ENCODE measurements at places on chromosomes 1 and 21.

DNA sequence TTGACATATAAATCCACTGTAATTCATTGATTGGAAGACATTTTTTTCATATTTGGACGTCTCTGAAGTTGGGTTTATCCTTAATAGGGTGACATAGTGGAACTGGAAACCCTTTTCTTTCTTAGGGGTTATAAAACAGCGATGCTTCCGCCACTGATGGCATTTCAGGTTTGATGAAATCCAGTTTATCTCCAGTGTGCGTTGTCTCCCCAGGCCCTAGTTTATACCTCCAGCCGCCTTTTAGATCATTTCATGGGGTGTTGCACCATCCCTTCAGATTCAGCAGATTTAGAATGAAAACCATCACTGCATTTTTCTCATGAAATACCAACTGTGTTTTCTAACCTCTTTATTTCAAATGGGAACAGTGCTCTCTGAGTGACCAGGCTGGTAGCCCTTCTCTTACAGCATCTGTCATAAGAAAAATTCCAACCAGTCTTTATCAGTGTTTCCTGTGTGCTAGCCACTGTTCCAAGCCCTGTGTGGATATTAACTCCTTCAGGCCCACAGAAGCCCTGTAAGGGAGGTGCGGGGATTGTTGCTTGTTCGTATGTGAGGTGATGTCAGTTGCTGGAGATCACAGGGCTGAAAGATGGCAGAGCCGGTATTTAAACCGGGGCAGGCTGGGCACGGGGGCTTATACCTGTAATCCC is 19.0 kb downstream of the H6PD start:
- no peak for DNase-seq

- peak; percentile 80 for DNase-seq
Observed at GRCh38 chr1:9275567-9276034, 17.1 kb upstream of the SPSB1 start.

- peak; percentile 43 for DNase-seq
Observed at GRCh38 chr1:25810341-25811299, 9.1 kb upstream of the MTFR1L start.

- no peak for DNase-seq
Observed at GRCh38 chr21:15522148-15522547, 207.6 kb upstream of the USP25 start.

- DNase-seq = no peak
Observed at GRCh38 chr1:47755101-47755990, 241.8 kb downstream of the TRABD2B start.

DNA sequence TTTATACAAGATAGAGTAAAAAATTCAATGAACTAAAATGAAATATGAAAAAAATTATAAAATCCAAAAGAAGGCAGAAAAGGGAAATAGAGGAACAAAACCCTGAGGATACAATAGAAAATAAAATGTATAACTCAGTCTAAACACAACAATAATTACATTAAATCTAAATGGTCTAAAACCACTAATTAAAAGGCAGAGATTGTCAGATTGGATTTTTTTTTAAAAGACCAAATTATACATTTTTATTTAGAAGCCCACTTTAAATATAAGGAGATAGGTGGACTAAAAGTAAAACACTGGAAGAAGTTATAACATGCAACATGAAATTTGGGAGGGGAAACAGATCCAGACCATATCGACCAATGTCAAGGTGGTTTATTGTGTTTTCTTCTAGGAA is 95.2 kb downstream of the CATSPERE start:
- DNase-seq = no peak

DNA sequence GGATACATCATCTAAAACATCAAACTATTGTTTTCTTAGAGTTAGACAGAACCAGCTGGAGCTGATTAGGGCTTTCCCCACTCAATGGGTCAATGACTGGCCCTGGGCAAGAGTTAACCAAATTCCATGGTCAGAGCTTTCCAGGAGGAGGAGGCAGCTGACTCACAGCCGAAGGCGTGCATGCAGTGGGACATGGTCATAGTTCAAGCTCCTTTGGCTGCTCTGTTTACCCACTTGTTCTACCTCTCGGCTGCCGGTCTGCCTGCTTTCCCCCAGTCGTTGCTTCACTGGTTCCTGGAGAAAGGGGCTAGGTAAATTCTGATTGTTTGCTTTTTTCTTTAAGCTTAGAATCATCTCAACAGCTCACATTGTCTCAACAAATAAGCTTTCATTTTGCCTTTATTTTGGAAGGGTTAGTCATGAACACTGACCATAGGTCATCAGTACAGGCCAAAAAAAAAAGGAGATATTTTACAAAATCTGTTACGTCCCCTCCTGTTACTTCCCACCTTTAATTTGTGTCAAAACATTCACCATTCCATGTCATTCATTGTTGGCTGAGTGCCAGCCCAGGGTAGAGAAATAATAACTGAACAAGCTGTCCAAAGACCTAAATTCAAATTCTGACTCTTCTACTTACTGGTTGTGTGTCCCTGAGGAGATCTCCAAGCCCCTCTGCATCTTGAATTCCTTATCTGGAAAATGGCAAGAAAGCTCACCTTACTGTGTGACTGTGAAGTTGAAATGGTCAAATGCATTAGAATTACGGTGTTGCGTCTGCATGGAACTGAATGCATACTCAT is 12.0 kb downstream of the MAB21L3 start:
- DNase-seq = no peak

GRCh38 chr1:3283849-3284248 is 170.6 kb upstream of the ARHGEF16 start:
- no peak for DNase-seq

DNA sequence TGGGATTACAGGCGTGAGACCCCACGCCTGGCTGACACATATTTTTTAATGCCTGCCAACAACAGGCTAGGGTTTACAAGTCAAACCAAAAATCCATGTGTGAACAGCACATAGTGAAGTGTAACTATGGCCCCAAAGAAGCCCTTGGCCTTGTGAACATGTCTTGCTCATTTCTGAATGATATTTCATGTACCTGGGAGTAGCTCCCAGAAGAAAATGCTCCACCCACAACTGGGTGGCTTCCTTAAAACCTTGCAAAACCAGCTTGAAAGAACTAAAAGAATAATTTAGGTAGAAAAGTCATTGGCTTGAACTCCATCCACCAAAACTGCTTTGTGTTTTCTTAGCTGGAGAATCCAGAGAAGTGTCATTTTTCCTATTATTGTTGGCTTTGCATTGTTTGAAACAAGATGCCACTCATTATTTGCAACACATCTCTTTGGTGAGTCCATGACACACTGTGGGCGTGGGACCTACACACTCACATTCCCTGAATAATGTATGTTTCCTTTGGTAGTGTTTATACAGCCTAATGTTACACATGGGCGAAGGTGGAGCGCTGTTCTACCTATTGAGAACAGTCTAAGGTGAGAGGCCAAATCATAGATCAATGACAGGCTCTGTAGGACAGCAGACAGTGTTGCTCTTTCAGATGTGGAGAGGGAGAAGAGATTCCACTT is 28.5 kb upstream of the SDE2 start:
- DNase-seq = no peak

DNA sequence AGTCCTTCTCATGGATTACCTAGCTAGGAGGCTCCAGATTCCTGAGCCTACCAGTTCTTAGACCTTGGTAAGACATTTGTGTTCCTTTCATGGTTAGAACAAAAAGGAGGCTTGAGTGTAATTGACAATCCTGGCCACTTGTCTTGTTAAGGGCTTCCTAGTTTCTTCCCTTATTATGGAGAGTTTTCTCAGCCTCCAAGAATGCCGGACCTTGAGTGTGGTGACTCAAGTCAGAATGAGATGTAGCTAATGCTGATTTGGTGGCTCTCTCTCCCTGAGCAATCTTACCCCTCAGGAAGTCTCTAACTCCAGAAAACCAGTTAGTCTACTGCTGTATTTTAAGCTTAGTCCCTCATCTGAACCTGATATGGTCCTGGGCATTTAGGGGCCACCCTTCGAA is 14.3 kb downstream of the CHI3L2 start:
- DNase-seq = no peak

- no peak for DNase-seq
Observed at GRCh38 chr1:172180501-172181285, 239.8 kb upstream of the C1orf105 start.

- DNase-seq = no peak
Observed at GRCh38 chr1:31666263-31666963, 21.7 kb upstream of the PEF1 start.

DNA sequence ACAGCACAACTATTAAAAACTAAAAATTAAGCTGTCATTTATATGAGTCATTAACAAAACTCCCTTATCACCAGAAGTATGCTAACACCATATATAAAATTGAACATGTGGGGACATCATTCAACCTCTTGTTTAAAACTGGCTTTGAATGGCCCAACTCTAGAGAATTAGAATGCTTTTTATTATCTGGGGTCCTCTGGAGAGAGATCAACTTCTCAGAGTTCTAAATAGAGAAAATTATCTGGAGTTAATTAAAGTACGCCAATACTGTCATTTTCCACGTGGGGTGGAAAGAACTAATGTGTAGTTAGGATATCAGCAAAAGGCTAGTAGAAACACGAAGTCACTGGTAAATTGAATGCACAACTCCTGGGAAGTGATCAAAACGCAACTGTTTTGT is 21.2 kb upstream of the CAPN2 start:
- no peak for DNase-seq

- DNase-seq = no peak
Observed at GRCh38 chr1:66380452-66381212, 153.3 kb upstream of the SGIP1 start.

DNA sequence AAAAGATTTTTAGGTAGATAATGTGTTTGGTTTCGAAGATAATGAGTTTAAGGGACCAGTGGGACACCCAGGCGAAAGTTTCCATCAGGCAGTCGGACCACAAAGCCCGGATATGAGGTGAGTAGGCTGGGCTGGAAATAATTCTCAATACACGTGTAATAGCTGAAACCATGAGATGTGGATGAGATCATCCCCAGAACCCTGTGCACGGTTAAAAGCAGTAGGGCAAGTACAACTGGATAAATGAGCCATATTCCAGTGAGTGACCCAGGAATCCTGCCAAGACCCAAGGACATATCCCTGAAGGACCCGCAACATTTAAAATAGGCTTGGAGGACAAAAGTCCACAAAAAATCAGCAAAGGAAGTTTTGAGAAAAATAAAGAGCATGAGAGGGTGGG is 21.5 kb upstream of the NHLH2 start:
- DNase-seq = no peak

DNA sequence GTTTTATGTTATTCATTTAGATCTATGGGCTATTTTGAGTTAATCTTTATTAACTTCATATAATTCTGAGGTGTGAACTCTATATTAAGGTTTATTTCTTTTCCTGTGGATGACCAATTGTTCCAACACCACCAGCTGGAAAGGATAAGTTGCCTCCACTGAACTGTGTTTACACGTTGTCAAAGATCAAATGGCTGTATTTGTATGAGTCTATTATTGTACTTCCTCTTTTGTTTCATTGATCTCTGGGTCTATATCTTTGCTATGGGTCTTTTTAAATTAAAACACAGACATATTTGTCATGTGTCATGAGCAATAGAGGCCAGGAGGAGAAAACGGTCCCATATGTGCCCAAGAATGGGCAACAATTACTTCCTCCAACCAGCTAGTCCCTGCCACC is 5.2 kb upstream of the MAB21L3 start:
- no peak for DNase-seq

- DNase-seq = no peak
Observed at GRCh38 chr1:117147341-117147831, 25.8 kb upstream of the TRIM45 start.

GRCh38 chr1:152967201-152967600 is 3.2 kb upstream of the SPRR4 start:
- no peak for DNase-seq

- DNase-seq = no peak
Observed at GRCh38 chr1:167543199-167543990, 10.2 kb downstream of the CREG1 start.

GRCh38 chr1:193156117-193156821 is 30.1 kb downstream of the B3GALT2 start:
- DNase-seq = no peak

- no peak for DNase-seq
Observed at GRCh38 chr1:26831546-26832248, 5.2 kb downstream of the ZDHHC18 start.

DNA sequence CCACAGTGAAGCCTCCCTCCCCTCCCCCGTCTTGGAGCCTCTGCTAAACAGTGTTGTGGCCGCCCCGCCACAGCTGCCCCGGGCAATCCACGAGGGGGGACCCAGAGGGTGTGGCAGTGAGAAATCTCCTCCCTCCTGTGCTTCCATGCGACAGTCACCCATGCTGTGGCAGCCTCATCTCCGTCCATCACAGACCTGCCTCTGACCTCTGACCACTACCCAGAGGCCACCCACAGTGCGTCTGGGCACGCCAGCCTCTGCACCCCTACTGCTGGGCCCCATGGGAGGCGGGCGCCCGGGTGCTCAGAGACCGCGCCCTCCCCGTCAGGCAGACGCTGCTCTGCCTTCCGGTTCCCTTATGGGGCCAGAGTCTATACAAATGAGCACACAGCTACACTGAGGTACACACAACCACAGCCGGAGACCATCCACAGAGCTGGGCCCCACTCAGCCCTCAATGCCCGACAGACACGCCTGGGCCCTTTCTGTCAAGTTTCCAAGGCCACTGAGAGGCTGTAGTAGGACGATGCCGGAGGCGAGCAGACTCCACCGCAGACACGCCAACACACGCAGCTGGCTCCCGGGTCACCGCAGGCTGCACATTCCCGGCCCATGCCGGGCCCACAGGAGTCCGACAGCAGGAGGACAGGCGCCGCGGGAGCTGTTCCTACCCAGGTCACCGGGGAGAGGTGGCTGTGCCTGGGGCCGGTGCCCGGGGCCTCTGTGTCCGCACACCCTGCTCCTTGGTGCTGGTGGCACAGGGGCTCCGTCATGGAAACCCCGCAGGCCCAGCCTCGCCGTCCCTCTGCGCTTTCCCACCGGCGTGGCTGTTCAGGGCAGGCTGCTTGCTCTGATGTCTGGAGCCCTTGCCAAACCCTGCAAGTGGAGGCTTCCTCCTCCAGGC is 23.9 kb upstream of the TMEM52 start:
- no peak for DNase-seq

GRCh38 chr1:53781654-53782053 is 42.7 kb upstream of the GLIS1 start:
- DNase-seq = no peak

DNA sequence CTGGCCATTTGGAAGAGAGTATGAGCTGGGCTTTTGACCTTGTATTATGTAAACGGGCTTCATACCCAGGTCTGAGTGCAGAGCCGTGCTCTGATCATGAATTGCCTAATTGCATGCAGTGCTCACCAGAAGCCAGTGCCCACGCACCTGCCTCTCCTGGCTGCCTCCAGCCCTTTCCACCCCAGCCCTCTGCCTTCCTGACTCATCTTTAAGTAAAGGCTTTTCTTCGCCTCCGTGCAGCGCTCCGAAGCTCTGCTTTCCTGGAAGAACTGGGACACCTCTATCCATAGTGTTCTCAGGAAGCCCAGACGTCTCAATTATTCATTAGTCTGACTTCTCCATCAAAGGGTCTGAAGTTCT is 413.7 kb downstream of the PTPRU start:
- DNase-seq = no peak

Data from stimulated activated CD8-positive, alpha-beta memory T cell treated with anti-CD3 and anti-CD28 coated beads, Interleukin-15, amount 100 ng/mL, for 4 hours (primary cell).